ENCODE measurements at places on chromosomes 5 and 9.

- no peak for DNase-seq
These were observed 31.7 kb upstream of the DNAH5 start for GRCh38 chr5:13976223-13976622.

- DNase-seq = peak; percentile 60
These were observed 734 bp downstream of the SKP1 start for GRCh38 chr5:134175921-134176510.

DNA sequence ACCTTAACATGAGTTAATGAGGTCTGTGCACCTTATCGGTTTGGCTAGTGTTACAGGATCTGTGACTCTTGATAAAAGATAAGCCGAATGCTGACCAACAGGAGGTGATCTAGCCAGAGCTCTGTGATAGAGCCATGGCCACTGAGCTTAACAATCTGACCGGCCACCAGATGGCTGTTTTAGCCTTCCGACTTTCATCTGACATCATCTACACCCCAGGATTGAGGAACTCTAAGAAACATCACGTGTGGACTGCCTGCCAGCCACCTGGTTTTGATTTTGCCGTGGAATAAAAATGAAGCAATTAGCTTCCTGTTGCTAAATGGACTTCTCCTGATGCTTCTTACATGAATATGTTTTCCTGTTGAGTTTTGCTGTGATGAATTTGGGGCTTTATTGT, 281.3 kb downstream of the CEMIP2 start:
- no peak for DNase-seq

DNA sequence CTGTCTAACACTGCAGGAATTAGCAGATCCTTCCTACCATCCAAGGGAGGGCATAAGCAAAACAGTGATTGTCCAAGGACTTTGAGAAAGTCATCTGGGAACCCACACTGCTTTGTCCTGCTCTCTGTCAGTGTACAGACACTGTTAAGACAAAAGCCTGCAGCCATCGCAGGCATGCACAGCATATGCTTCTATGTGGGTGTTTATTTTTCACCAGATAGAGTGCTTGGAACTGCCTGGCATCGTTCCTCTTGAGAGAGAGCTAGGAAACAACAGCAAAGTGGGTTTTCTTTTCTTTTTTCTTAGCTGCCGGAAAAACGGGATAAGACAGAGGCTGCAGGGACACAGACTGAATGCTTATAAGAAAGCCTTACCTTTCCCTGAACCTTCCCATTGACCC, 212.3 kb downstream of the ICE1 start:
- no peak for DNase-seq

- DNase-seq = no peak
These were observed 184.6 kb upstream of the PUM3 start for GRCh38 chr9:3028535-3028934.

GRCh38 chr5:59342181-59342580, 551.3 kb downstream of the PDE4D start:
- DNase-seq = no peak

DNA sequence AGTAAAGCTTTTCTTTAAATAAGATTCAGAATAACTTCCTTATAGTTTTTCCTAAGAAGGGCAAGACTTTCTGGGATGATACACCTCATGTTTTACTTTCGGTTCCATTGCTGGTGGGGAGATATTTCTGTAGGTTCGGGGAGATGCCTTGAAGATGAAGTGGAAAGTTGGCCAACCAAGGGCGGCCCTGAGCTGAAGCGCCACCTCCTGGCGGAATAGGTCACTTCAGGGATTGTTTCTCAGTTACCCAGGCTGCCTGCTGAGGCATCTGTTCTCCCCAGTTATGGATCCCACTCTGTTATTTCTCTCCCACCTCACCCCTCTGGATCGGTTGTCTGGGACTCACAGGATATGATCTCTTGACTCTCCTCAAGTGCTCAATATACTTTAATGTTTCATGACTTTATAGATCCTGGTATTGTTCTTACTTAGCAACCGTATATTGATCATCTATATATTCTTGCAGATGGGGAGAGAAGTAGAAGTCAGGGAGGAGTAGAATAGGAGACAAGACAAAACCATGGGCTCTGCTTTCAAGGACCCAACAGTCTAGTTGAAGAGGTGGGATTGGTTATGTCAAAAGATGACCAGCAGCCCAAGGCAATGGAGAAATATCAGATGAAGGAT, 23.4 kb downstream of the MEGF10 start:
- peak; percentile 55 for DNase-seq

DNA sequence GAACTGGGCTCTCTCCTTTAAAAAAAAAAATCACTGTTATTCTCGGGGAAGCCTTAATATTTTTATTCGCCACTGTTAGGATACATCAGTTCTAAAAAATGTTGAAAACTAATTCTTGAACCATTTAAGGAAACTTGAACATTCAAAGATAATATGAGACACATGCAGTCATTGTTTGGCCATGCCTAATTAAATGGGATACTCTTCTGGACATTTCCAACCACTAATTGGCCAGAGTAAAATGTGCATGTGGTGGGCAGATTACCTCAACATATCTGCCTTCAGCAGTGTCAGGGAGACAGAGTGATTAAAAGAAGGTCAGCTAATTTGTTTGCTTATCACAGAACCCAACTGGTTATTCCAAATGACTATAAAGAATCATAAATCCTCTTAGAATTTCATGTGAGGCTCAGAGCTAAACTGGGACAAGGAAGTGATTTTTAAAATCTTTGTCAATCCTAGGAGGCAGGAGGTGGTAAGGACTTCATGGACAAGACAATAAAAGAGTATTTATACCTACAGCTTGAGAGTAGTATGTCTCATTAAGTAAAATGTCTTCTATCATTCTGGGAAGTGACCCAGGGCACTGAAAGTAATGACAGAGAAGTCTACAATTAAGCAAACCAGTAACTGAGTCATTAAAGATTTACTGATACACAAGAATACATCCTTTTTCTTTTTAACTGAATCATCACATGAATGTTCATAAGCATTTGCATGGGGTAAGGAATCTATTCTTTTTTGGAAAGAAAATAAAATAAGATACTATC, 242.9 kb upstream of the TRPM3 start:
- DNase-seq = no peak

GRCh38 chr5:56412601-56413379, 179.7 kb upstream of the ANKRD55 start:
- DNase-seq = peak; percentile 85

DNA sequence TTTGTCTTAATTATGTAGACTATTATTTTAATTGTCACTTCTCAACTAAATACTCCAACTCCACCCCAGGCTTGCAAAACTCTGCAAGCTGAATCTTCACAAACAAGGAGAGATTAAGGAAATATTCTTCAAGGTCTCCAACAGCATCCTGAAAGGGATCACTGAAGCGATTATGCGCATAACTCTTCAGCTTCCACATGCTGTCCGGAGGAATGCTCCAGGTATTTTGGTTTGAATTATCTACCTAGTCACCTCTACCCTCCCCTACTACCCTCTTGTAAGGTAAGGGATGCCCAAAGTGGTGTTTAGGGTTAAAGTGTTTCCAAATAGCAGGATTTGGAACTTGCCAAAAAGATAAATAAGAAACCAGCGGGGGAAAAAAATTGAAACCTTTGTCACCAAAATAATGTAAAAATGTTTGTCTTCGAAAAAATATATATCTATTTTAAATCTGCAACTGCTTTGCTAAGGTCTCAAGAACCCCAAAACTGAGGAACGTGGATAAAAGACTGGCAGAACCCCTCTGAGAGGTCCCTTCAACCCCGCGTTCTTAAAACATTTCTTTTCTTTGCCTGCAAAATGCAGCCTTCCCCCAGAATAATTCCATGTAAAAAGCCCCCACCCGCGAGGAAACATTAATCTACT, 11.6 kb downstream of the PTCH1 start:
- no peak for DNase-seq

DNA sequence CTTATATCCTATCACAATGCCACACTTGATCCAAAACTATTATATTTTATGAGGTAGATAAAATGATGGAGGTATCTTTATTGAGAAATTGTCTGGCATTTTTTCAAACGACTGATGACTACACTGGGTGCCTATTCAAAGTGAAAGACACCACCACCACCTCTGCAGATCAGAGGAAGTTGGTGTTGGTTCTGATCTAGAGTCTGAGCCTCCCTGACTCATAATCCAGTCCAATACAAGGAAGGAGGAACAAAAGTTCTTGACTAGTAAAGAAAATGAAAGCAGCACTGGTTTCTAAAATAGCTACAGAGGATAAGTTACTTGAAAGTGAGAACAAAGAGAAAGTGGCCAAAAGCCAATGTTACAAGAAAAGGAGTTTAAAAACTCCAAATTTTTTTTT, 139.9 kb downstream of the RFX3 start:
- no peak for DNase-seq

DNA sequence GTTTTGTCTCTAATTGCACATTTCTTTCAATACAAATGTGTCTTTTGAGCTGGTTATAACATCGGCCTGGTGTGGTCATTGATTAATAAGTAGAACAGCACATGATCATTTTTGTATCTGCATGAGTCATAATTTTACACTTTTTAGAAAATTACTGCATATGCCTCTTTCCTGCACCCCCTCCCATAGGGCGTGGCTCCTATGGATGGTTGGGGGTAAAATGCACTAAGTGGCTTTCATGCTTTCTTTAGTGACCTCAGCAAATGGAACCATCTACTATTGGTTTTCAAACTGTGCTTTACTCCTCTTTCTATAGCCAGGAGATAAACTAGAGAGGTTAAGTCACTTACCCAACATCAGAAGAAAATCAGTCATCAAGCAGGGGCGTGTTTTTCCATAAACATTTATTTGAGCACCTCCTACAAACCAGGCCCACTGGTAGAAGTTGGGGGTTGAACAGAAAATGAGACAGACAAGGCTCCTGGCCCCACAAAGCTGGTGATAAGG, 3.8 kb downstream of the ANXA6 start:
- no peak for DNase-seq

GRCh38 chr5:113213551-113214425, 221.0 kb downstream of the TSSK1B start:
- no peak for DNase-seq

GRCh38 chr5:18329328-18329727, 695.1 kb downstream of the TAF11L14 start:
- no peak for DNase-seq

- DNase-seq = no peak
These were observed 29.0 kb downstream of the CXXC5 start for GRCh38 chr5:139676951-139677735.

GRCh38 chr9:36399980-36400331, at the start of gene RNF38:
Gene RNF38, minus strand, starts transcription at chr9:36400269. Its CDS starts 161 bp downstream, at chr9:36400108.
- no peak for DNase-seq

DNA sequence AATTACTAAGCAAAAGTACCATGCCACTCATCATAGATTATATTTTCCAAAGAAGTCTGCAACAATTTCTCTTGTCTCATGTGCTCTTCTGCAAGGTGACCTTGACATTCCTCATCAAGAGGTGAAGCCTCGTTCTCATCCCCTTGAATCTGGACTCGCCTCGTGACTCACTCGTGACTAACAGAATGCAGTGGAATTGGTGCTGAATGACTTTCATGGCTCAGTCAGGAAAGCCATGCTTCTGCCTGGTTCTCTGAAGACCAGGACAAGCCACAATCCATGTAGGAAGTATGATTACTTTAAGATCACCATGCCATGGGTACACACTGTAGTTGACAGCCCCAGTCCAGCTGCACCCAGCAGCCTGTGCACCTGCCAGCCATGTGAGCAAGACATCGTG, 335.8 kb downstream of the GADD45G start:
- DNase-seq = no peak

DNA sequence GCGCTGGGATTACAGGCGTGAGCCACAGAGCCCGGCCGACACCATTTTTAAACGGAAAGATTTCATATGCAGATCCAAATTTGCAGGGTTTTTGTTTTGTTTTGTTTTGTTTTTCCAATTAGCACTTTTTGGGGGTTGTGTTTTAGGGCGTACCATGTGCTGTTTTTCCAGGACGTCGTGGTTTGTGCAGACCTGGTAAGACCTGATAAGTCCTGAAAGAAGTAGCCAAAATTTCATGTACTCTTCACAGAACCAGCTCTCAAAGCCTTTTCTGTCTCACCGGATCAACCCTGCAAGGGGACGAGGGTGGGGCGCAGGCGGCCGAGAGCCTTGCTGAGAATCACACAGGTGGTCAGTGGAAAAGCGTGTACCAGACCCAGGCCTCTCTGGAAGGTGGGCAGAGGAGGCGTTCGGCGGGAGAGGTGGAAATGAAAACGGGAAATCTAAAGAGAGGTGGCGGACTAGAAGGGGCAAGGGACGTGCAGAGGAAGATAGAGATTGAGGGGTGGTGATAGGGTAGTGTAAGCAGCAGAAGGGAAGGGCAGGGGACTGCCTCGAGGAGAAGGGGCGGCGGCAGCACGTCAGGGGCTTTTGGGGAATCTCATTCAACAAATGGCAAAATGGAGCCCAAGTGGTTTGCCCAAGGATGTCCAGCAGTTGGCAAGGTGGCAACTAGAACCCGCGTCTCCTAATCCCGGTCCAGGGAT, 1.1 kb upstream of the FAF2 start:
- no peak for DNase-seq

DNA sequence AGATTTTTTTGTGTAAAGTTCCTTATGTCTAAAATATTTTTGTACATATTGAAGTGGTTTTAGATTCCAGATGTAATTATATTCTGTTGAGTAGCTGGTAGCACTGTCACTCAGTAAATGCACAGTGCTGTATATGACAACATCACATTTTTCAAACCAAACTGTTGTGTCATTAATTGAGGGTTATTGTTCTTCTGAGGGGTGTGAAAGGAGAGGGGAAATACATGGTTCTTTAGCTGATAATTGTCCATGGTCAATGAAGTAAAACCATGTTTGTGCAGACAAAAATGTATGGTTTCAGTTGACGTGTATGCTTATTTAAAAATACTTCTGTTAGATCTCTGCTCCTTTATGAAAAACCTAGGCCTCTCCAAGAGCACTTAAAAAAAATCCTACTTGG, 3.3 kb downstream of the ZNF462 start:
- DNase-seq = no peak

GRCh38 chr5:72472666-72473422, 34.4 kb downstream of the ZNF366 start:
- no peak for DNase-seq

DNA sequence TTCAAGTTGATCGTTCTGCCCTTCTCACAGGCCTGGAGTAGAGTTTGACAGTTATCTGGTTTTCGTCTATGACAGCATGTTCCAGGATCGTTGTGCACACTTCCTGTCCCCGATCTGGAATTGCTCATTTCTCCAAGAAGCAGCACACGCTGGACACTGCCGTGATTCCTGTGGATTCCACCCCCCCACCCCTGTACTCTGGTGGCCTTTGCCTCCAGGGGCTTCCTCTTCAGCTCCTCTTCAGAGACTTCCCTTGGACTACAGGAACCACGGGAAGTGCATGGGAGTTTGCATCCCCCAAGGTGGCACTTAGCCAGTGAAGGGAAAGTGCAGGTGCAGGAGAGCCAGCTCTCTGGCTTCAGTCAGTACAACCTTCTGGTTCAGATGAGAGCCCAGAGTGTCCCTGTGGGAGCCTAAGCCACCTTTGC, 160.7 kb downstream of the CACNA1B start:
- DNase-seq = no peak

GRCh38 chr5:94793113-94793815, 174.8 kb downstream of the SLF1 start:
- peak; percentile 83 for DNase-seq

- DNase-seq = no peak
These were observed 11.1 kb downstream of the CD74 start for GRCh38 chr5:150401376-150402228.
